NCI-H1694 (cell line): ENCODE measurements at places on chromosomes 3 and 15.

DNA sequence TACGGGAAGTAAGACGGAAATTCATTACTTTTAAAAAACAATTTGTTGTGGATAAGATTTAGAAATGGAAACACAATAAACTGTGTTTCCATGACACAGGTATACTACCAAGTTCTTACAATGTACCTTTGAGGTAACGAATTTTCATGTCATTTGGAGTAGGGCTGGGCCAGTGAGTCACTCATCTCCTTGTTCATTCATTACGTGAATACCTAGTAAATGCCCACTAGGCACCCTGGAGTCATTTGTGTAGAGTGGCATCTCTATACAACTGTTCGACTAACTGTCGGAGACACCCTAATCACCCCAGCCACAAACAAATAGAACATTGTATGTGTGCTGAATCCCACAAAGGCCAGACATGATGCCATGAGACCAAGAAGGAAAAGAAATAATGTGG is 94.8 kb downstream of the IGF1R start:
- no peak for DNase-seq

DNA sequence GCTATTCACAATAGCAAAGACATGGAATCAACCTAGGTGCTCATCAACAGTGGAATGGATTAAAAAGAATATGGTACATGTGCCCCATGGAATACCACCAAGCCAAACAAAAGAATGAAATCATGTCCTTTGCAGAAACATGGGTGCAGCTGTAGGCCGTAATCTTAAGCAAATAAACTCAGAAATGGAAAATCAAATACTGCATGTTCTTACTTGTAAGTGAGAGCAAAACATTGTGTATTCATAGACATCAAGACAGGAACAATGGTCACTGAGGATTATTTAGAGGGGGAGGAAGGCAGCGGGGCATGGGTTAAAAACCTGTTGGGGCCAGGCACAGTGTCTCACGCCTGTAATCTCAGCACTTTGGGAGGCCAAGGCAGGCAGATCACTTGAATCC is 304.7 kb upstream of the ROBO2 start:
- DNase-seq: no peak

GRCh38 chr15:31391687-31392671 is 65.3 kb downstream of the KLF13 start:
- DNase-seq: no peak

DNA sequence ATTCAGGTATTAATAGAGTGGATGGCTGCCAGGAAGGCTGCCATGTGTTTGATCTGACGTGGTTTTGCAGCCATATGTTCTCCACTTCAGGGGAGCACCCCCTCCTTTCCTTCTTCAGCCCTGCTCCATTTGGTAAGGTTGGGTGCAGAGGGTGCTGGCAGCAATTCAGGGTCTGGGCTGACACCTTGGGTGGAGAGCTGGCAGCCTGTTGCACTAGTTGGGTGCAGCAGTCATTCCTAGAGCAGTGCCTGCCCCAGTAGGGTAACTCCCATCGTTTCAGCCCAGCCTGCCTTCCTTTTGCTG is 1.5 kb downstream of the TYRO3 start:
- peak; percentile 17 for DNase-seq

DNA sequence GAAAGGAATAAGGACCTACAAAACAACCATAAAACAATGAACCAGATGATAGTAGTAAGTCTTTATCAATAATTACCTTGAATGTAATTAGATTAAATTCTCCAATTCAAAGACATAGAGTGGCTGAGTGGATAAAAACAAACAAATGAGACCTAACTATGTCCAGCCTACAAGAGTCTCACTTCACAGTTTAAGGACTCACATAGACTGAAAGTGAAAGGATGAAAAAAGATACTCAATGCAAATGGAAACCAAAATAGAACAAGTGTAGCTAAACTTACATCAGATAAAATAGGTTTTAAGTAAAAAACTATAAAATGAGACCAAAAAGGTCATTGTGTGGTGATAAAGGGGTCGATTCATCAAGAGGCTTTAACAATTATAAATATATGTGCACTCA is 21.9 kb upstream of the NR1I2 start:
- DNase-seq: no peak

- no peak for DNase-seq
Measured at GRCh38 chr15:51229907-51230330, 108.5 kb downstream of the CYP19A1 start.

- DNase-seq: no peak
Measured at GRCh38 chr3:46471371-46471914, 6.7 kb upstream of the LTF start.

DNA sequence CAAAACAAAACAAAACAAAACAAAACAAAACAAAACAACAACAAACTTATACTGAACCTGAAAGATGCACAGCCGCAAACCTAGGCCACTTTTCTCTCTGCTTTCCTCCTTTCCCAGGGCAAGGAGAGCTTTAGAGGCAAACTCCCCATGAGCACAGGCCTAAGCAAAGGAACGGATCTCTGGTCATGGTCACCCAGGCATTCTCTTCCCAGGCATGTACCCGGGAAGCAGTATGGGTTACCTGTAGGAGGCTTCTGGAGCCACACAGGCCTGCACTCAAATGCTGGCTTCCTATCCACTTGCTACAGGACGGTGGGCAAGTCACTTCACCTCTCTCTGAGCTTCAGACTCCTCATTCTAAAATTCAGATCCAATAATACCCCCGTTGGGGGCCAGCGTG is 171.8 kb downstream of the SMAD6 start:
- DNase-seq: no peak

DNA sequence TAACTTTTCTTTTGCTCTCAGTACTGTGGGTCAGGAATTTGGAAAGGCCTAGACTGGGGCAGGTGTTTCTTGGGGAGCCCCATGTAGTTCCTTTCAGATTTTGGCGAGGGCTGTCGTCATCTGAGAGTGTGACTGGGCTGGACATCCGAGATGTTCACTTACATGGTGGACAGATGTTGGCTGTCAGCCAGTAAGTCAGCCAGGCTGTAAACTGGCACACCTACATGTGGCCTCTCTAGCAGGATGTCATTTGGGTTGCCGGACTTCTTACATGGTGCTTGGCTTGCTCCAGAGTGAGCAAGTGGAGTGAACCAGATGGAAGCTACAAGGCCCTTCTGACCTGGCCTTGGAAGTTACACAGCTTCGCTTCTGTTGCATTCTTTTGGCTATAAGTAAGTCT is 20.7 kb downstream of the TATDN2 start:
- DNase-seq: no peak

DNA sequence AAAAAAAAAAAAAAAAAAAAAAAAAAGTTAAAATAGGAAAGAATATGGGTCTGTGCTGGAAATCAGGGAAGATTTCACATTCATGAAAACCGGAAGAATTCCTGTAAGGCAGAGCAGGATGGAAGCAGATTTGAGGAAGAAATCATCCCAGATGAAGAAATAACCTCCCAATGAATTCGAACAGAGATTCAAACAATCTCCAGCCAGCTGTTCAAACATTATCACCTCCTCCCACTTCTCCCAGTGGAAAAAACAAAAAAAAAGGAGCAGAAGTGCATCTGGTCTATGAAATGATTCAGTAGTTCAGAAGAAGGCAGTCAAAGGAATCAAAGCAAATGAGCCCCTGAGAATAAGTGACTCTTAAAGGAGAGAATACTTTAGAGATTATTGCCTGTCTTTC is 33.1 kb downstream of the CP start:
- no peak for DNase-seq

DNA sequence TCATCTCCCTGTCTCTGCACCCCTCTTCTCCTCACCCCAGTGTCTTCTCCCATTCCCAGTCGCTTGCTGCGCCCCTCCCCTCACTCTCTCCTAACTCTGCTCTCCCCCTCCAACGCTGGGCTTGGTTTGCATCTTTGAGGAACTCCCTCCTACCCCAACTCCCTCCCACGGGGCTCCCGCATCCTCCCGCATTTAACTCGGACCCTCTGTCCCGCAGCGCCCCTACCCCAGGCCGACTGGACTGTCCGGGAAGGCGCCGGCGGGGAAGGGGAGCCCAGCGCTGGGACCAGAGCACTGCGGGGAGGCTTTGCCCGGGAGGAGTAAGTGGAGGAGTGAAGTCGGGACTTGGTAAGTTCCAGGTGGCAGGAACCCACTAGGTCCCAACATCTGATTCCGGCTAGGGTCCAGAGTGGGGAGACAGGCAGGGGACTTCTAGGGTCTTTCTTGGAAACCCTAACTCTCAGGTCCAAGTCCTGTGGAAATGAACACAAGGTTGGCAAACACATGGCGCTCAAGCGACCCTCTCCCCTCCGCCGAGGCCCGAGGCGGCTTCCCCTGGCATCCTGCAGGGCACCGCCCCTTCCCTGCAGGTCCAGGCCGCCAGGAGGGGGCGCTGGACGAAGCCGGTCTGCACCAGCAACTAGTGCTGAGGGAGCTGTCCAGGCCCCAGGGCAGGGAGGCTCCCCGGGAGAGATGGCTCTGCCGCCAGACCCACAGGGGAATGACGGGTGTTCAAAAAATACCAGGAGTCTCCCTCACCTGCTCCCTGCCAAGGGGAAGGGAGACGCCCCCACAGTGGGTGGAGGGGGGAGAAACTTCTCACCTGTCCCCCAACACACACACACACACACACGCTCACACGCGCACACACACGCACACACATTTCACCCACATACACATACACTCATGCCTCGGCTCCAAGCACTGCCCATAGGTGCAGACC is 53.2 kb downstream of the LHFPL4 start:
- DNase-seq: no peak

- DNase-seq: no peak
Measured at GRCh38 chr3:57062101-57062631, 1.7 kb downstream of the SPATA12 start.

DNA sequence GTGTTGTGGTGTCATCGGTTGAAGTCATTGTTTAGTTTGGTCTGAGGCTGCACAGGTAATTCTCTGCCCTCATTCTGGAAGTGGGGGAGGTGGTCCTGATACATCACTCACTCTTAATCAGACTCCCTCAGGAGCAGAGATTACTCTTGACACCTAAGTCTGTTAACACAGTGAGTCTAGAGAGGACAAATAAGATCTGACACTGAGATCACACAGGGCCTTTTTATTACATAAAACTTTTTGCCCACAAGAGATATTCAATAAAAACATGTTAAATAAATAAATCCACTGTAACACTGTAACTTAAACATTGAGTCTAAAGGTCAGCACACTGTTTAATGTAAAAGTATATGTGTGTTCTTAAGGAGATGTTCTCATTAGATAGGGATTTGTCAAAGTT is 57.1 kb upstream of the MBNL1 start:
- DNase-seq: no peak

GRCh38 chr3:8273479-8273878 is 228.1 kb upstream of the LMCD1 start:
- DNase-seq: no peak

DNA sequence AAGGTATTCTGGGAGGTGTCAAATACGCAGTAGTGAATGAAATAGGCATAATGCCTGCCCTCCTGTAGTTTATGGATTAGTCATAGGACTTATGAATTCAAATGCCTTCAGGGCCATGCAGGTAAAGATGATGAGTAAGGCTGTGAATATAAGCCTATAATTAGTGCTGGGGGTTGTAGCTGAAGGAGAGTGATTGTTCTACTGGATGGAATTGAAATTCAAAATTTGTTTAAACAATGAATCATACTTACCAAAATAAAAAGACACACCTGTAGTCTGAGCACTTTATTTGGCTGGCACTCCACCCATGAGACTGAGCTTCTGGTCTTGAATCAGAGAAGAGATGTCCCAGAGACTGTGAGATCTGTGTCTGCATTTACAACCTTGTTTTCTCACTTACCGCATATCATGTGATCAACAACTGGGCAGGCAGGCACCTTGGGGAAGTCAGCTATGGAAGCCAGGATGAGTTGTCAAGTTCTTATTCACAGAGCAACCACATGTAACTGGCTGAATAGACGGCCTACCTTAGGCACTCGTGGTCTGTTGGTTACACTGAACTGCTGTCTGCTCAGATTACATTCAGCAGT is 291.8 kb downstream of the NAALADL2 start:
- DNase-seq: no peak

GRCh38 chr3:94927175-94927574 is 864.3 kb downstream of the NSUN3 start:
- DNase-seq: no peak

- no peak for DNase-seq
Measured at GRCh38 chr15:101337976-101338375, 42.9 kb upstream of the SNRPA1 start.

GRCh38 chr15:62431008-62431797 is 266.1 kb upstream of the C2CD4B start:
- no peak for DNase-seq

GRCh38 chr3:141769221-141769894 is 6.2 kb downstream of the GRK7 start:
- DNase-seq: no peak

DNA sequence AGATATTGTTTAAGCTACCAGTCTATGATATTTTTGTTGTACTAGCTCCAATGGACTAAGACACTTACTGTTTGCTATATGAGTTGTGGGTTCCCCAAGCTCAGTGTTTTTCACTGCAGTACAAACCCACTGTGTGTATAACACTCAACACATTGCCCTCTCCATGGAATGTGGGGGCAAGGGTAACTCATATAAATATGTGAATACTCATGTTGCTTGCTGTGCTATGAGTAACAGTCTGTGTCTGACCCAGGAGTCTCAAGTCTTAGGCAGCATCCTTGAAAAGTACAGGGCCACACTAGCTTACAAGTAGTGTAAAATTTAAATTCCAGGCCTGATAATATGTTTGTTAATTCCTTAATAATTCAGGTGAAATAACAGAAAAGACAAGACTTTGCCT is 22.5 kb upstream of the CNTN3 start:
- no peak for DNase-seq

- DNase-seq: no peak
Measured at GRCh38 chr3:188358787-188359493, 205.0 kb downstream of the LPP start.

DNA sequence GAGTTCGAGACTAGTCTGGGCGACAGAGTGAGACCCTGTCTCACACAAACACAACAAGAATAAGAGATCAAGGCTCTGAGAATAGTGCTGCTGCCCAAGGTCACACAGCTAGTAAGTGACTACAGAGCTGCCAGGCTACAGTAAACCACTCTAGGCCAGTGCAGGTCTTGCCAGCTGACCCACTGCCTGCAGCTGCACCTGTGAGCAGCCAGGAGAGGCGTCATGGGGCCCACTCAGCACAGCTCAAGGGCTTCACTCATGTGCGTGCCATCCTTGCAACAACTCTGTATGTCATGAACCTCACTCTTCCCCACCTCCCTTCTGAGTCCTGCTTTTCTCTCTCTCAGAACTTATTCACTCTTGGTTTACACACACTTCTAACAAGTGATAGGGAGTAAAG is 176.7 kb downstream of the SMAD6 start:
- no peak for DNase-seq
